ENCODE measurements at places on chromosomes 16 and 17. TPM values are rescaled to one million over a fixed set of nuclear protein-coding genes. Genes with fewer than 3 reads are reported as not detected.

The MYO15A gene
- polyA plus RNA-seq: 2.0 TPM

The NPIPA2 gene
- 0.63 TPM for polyA plus RNA-seq

The CDH1 gene
- polyA plus RNA-seq: 341 TPM

The HSD17B2 gene
- polyA plus RNA-seq: 69.5 TPM

- DNase-seq: no peak
Measured at GRCh38 chr16:4376126-4376892, 4.7 kb downstream of the VASN start.

GRCh38 chr16:84049403-84050060, 6.9 kb upstream of the SLC38A8 start:
- DNase-seq: no peak

GRCh38 chr17:64161380-64162176, 31.6 kb upstream of the ERN1 start:
- DNase-seq: no peak

- peak; percentile 96 for DNase-seq
Measured at GRCh38 chr16:69031877-69032301, 73.6 kb upstream of the HAS3 start.

DNA sequence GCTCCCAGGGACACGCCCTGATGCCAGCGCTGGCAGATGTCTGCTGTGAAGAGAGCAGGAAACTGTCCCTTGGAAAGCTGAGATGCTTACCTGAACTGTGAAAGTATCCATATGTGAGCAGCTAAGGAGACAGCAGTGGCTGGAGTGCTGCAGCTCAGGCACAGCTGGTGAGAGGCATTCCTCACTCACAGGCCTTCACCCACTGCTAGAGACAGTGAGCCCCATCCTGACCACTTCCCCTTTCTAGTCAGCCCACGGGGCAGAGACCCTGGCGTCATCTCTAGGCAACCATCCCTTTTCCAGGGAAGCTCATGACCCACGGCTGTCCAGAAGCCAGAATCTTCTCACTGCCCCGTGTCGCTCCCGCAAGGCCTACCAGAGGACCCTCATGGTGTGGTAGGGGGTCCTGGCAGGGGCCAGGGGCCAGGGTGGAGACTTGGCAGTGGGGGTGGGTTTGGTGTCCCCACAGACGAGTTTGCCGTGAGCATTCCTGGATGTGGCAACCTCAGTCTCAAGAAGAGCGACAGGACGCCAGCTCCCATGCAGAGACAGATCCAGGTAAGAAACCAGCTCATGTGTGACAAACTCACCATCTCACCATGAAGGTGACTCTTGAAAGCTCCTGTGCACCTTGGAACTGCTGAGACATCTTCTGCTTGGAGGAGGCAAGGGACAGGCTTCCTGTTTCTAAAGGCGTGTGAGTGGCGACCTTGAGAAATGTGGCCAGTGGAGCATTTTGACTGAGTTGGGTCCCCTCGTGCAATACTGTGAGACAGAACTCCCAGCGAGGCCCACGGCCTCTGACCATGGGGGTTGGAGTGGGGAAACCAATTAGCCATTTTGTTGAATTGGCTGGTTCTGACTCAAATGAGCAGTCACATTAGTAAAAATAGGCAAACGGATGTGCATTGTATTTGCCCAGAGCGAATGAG, at the start of gene SCIMP:
SCIMP (minus strand) TSS at position 216 of the 932 bp plus-strand sequence; CDS start at position 111, 105 bp downstream.
- no peak for DNase-seq

DNA sequence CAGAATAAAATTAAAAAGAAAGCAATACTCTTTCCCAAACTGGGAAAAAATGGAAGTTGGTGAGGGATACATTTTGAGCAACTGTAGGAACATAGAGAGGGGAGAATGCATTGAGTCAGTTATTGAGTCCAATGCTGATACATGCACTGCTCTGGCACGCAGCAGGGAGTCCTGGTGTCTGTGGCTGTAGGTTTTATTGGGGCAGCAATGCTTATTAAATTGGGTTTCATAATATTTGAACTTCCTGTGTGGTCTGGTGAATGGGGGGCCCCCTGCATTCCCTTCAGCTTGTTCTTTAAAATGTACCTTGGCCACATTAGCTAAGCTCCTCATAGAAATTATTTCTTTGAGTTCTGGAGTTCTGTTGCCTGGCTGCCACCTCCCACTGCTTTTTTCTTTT, 125.2 kb upstream of the ELAC2 start:
- no peak for DNase-seq

GRCh38 chr16:27238591-27238990, 30.0 kb downstream of the NSMCE1 start:
- DNase-seq: no peak
